ENCODE measurements at places on chromosomes 1 and 21. TPM values are rescaled to one million over a fixed set of nuclear protein-coding genes. Genes with fewer than 3 reads are reported as not detected.
A peak's percentile ranks its signal among the peaks of the same experiment; 100 is the strongest.

Gene CD48
- 7.0 TPM for total RNA-seq

Gene CYP4Z1
- total RNA-seq = 0.09 TPM

Gene FALEC
- total RNA-seq = not detected

Gene MIB2
- total RNA-seq = 33.0 TPM

- H3K4me3 ChIP-seq = no peak overlapping the region
- H3K4me1 ChIP-seq = no peaks in the 10 kb centered on the region
- H3K27ac ChIP-seq = no peak overlapping the region
- no peak for DNase-seq
- H3K27me3 ChIP-seq = no peaks in the 10 kb centered on the region
- H3K36me3 ChIP-seq = peaks cover 17% of the 10 kb centered on the region
Observed at GRCh38 chr1:113765306-113766230, 6.3 kb upstream of the PHTF1 start.

DNA sequence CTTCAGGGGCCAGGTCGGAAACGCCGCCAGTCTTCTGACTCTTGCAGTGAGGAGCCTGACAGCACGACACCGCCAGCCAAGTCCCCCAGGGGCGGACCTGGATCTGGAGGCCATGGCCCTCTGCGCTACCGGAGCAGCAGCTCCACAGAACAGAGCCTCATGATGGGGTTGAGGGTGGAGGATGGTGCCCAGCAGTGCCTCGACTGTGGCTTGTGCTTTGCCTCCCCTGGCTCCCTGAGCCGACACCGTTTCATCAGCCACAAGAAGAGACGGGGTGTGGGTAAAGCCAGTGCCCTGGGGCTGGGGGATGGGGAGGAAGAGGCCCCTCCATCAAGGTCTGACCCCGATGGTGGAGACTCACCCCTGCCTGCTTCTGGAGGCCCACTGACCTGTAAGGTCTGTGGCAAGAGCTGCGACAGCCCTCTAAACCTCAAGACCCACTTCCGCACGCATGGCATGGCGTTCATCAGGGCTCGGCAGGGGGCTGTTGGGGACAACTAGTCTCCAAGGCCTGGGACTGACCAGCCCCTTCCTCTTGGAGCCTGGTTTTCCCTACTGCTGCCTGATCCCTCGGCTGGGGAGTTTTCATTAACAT is 8.7 kb downstream of the ZNF687 start:
- no peak overlapping the region for H3K27ac ChIP-seq
- H3K4me3 ChIP-seq = no peak overlapping the region
- H3K36me3 ChIP-seq = peaks cover 31% of the 10 kb centered on the region
- H3K27me3 ChIP-seq = no peaks in the 10 kb centered on the region
- no peaks in the 10 kb centered on the region for H3K4me1 ChIP-seq

DNA sequence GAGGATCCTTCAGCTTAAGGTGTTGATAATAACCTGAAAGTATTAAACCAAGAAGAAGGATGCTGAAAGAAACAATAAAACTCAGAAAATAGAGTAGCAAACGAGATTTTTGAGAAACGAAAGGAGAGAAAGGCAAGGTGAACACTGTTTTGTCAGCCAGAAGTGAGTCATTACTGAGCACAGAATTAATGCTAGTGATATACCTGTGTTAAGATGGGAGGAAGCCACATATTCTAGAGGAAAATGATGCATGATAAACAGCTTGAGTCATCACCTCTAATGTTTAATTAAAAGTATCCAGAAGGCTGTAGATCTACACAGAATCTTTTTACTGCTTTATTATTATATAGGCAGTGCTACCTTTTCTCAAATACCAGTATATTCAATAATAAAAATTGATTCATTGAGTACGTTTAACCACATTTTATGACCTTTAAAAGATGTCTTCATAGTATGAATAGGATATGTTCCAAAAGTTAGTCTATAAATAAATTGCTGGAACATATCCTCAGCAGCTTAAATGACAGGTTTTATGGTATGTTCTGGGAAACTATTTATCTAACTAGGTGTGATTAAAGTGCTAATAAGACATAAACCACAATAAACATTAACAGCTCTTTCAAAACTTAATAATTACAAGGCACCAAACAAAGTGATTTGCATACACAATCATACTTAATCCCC is 10.3 kb downstream of the SH3GLB1 start:
- no peak for DNase-seq
- H3K27me3 ChIP-seq = no peaks in the 10 kb centered on the region
- H3K4me1 ChIP-seq = peaks cover 6% of the 10 kb centered on the region

GRCh38 chr1:61247051-61247825 is 164.9 kb downstream of the NFIA start:
- no peaks in the 10 kb centered on the region for H3K27me3 ChIP-seq
- no peak overlapping the region for H3K4me3 ChIP-seq
- H3K36me3 ChIP-seq = no peaks in the 10 kb centered on the region
- no peak for DNase-seq
- peaks cover 15% of the 10 kb centered on the region for H3K4me1 ChIP-seq
- H3K27ac ChIP-seq = no peak overlapping the region

DNA sequence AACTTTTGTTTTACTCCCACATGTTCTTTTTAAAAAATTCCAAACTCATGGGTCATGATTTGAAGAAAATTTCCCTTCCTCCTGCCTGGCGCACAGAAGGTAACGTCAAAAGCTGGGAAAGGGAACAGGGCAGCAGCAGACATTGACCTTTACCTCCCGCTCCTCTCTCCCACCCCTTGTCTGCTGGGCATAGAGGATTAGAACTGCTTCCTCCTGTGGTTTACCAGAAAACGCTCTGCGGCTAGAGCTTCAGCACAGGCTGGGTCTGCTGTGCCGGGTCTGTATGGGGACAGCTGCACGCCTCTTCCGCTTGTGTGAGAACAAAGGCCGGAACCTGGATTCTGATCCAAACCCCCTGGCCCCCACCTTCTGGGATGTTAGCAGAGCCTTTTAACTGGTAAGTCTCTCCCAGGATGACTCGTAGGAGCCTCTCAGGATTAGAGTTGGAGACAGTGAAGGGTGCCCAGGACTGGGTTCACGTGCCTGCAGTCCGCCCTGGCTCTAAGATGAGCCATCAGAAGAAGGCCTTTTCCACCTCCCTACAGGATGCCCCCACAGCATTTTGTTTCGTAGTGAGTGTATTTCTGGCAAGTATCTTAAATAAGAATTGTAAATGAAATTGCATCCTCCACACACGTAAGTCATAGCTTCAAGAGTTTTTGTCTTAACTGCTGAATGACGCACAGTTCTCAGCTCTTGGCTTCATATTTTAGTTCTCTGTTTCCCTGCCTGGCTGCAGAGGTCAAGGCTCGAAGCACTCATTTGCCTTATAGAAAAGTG is 5.2 kb downstream of the H6PD start:
- H3K4me1 ChIP-seq = peaks cover 22% of the 10 kb centered on the region
- H3K4me3 ChIP-seq = peak overlapping the region; percentile 64
- peaks cover 6% of the 10 kb centered on the region for H3K36me3 ChIP-seq
- H3K27me3 ChIP-seq = no peaks in the 10 kb centered on the region
- H3K27ac ChIP-seq = peak overlapping the region; percentile 99

DNA sequence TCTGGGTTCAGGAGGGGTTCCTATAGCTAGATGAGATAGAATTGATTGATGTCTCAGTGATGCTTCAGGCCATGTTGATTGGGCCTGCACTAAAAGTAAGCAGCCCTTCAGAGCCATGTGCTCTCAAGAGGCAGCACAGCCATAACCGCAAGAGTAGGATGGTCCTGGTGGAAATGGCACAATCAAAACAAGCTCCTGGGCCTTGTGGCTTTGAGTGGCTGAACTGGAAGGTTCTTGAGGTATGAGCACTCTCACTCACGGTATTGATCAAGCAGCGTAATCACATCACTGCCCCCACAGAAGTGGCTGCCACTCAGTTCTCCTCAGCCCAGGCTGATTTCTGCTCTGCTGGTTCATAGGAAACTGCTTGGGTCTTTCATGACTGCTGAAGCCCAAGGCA is 76.0 kb downstream of the DDR2 start:
- no peaks in the 10 kb centered on the region for H3K36me3 ChIP-seq
- DNase-seq = no peak
- peaks cover 11% of the 10 kb centered on the region for H3K4me1 ChIP-seq
- no peaks in the 10 kb centered on the region for H3K27me3 ChIP-seq
- no peak overlapping the region for H3K27ac ChIP-seq

DNA sequence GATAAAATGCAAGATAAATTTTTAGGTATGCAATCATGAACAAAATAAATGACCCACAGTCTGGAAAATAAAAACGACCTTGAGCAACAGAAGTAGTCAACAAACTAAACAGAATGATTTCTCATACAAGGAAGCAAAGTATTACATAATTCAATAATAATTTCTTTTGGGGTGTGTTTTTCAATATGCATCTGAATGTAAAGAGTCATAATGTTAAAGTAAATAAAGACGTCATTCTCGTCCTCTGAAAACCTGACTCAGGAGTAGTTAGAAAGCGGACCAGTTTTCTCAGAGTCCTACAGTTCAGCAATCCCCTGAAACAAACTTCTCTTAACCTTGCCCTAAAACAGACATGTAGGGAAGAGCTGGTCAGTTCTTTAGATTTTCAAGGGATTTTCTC is 18.6 kb downstream of the CDC42BPA start:
- H3K36me3 ChIP-seq = no peaks in the 10 kb centered on the region
- H3K4me1 ChIP-seq = peaks cover 3% of the 10 kb centered on the region
- no peaks in the 10 kb centered on the region for H3K27me3 ChIP-seq
- no peak overlapping the region for H3K4me3 ChIP-seq

Gene AXDND1
- total RNA-seq = not detected

Gene HHAT
- total RNA-seq = 1.7 TPM

Gene LCE3A
- total RNA-seq = not detected

GRCh38 chr1:56502700-56503245 is 76.6 kb downstream of the PLPP3 start:
- H3K36me3 ChIP-seq = peaks cover 7% of the 10 kb centered on the region
- H3K4me3 ChIP-seq = no peak overlapping the region
- no peaks in the 10 kb centered on the region for H3K27me3 ChIP-seq
- no peak for DNase-seq
- H3K27ac ChIP-seq = no peak overlapping the region
- H3K4me1 ChIP-seq = peaks cover 62% of the 10 kb centered on the region
